ENCODE measurements at places on chromosomes 11 and 22.

DNA sequence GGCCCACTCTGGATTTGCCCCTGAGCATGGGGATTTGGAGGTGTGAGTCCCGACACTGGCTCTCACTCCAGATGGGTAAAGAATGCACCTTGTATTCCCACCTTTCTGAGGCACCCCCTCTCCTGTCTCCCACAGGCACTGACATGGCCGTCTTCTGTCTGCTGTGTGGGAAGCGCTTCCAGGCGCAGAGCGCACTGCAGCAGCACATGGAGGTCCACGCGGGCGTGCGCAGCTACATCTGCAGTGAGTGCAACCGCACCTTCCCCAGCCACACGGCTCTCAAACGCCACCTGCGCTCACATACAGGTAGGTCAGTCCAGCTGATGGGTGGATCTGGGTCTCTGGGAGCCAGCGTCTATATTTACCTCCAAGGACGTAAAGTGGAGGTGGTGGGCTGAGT lies 54.2 kb upstream of the NNMT start:
- no peak for DNase-seq

DNA sequence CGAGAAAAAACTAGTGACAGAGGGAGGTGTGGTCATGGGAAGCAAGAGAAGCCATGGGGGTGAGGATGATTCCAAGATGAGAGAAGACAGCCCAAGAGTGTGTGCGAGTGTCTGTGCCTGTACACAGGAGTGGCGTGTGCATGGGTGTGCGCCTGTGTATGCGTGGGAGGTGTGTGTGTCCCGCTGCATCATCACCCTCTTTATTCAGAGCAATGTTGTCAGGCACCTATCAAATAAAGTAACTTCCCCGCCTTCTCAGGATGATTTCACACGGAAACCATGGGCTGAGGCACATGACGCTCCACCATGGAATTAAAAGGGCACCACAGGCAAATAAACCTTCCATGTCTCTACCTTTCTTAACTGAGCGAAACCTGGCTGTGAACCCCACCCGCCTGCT lies 24.6 kb downstream of the MS4A10 start:
- no peak for DNase-seq

- DNase-seq: no peak
These were observed 102.6 kb downstream of the TBC1D22A start for GRCh38 chr22:46865052-46865434.

DNA sequence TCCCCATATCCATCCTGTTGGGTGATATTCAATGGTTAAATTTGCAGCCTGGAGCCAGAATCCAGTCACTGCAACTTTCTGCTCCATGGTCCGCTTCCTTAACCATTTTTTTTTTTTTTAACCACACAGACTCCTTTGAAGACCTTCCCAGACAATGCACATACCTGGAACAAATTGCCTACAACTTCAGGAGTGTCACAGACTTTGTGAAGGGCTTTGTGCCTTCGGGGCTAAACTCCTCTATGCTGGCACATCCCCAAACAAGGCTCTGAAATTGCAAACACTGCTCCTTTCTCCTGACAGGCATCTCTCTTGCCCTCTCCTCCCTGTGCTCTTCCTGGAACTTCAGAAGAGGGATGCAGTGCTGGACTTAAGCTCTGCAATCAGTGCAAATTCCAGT lies 40.6 kb downstream of the TENM4 start:
- no peak for DNase-seq

- DNase-seq: no peak
These were observed 3.3 kb downstream of the MAP4K2 start for GRCh38 chr11:64799623-64800302.

DNA sequence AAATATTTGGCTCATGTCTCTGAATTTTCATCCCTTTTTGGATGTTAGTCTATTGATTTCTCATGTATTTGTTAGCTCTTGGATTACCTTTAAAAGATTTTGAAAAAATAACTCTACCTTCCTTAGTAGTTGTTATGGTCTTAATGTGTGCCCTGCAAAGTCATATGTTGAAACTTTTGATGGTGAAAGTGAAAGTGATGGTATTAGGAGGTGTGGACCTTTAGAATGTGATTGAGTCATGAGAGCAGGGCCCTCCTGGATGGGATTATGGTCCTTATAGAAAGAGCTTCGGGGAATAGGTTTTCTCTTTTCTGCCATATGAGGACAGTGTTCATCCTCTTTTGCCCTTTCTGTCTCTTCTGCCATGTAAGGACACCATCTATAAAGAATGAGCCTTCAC lies 33.6 kb upstream of the MPPED2 start:
- DNase-seq: no peak

DNA sequence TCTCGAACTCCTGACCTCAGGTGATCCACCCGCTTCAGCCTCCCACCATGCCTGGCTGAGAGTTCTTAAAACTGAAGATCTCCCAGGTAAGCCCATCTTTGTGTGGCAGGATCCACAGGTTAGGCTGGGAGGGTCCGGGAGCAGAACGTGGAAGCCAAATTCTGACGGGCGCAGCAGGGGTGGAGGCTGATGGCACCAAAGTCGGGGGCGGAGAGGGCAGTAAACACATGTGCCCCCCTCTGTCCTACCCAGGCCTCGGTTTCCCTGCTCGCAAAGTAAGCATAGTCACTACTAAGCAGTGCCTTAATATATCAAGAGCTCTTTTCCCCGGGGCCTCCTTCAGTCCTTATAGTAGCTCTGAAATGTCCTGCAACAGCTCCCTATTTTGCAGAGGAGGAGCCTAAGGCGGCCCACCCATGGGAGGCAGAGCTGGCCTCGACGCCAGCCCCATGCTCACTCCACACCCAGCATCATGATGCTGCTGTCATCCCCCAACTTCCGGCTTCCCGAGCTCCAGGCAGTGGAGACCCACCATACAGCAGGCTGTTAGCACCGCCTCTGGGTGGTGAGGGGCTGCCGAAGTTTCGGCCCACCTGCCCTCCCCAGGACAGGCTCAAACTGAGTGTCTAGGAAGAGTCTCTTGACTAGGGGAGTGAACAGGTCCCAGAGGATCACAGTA lies 230.0 kb downstream of the CTTN start:
- DNase-seq: no peak

DNA sequence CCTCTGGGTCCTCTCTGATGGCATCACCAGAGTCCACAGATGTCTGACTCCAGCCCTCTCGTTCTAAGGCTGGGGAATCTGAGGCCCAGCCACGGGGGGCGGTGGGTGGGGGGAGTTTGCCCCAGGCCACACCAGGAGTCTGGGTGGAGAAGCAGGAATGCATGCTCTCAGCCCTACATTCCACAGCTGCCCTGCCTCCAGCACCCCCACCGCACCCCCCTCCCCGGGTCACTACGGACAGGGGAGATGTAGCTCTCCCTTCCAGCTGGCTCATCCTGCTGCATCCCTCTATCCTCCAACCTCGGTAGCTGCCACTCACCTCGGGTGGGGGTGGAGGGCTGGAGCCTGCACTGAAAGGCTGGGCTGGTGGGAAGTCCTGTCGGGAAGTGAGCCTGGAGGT lies 2.3 kb upstream of the PVALB start:
- no peak for DNase-seq

DNA sequence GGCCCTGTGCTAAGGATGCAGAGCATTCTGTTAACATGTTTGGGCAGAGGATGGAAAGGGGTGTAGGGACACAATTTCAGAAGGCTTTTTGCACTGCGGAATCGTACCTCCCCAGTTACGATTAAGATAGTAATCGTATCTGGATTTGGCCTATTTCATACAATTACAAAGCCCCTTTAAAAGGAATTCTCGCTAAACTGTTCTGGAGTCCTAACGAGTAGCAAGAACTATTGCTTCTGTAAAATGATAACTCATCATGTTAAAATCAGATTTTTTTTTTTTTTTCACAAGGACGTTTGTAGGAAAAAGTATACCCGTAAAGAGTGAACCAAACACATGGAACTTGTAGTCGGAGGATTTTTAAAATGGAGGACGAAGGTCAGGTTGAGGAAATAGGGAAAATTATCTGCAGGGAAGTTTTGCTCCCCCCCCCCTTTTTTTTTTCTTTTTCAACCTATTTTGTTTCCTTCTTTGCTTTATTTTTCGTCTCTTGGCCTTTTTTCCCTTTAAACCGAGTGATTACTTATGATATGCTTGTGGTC lies 934 bp downstream of the HSD17B12 start:
- no peak for DNase-seq

- no peak for DNase-seq
These were observed 3.3 kb upstream of the MIEF1 start for GRCh38 chr22:39498802-39499201.

DNA sequence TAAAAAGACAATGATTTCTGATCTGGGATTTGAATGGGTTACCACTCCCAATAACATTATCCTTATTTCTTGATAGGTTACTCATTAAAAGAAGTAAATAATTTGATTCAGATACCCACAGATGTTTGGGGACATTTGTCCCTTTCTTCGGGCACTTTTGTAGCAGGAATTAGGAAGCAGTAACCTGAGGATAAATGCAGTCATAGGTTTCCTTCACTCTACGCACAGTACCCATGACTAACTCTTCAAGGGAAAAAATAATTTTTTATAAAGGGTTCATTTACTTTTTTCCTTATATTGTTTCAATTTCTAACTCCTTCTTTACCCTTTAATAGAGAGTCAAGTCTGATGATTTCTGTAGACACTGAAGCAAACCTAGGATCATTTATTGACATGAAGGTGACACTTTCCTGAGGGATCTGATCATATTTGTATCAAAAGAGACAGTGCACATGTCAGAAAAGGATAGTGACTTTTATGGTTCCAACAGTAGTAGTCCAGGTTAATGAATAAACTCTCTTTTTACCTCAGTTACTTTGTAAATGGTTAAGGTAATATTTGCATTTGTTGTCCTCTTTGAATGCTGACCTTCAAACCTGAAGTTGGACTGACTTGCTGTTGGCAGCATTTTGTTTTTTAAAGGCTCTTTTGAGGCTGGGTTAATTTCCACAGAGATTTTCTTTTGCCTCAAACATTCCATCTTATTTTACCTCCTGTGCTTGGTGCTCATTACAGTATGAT lies 1072.0 kb downstream of the LRRC4C start:
- DNase-seq: no peak

- no peak for DNase-seq
These were observed 263.5 kb upstream of the CCDC179 start for GRCh38 chr11:23123753-23124152.

GRCh38 chr11:130473056-130473794 lies 24.8 kb downstream of the ADAMTS15 start:
- no peak for DNase-seq

GRCh38 chr11:87398931-87399330 lies 361.2 kb downstream of the TMEM135 start:
- no peak for DNase-seq

DNA sequence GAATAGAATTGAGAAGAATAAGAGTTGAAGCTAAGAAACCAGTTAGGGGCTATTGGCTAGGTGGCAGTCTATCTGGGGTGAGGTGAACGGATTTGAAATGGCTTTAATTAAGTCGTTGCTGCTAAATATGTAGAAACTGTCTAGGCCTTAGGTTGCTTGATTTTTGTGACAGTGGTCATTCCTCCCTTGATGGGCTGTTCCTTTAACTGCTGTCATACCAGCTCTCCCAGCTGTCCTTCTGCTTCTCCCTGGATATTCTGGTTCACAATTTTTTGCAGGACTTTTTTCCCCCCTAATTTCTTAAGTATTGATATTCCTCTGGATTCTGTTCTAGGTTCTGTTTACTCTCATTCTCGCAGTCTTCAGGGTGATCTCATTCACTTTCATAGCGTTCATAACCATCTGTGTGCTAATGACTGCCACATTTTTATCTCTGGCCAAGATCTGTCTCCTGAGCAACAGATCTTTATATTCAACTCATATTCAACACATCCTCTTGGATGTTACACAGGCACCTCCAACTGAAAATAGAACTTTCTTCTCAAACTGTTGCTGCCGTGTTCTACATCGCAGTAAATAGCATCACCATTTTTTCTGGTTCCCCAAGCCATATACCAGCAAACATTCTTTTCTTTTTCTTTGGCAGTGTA lies 134.1 kb downstream of the UVRAG start:
- DNase-seq: peak; percentile 54

DNA sequence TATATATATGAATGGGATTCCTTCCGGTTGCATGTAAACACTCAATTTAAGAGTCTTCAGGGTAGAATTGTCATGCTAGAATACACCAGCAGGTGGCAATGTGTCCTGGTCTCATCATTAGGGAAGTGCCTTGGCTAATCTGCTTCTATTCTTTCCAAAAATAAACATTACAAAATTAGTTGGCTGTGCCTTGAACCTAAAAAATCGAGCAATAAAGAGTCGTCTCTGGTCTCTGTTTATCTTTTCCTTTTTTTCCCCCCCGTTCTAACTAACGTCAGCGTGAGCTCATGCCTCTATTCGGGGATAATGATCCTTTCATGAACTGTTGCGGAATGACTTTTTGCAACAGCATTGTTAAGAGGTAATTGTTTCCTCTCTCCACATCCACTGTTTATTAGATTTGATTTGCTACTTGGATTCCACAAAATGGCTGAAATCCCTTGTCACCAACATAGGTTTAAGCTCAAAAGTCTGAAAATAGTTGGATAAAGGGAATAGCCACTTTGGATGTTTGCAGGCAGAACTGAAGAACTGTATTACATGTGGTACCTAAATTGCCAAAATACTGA lies 1.2 kb upstream of the ARHGEF12 start:
- DNase-seq: peak; percentile 91

- no peak for DNase-seq
These were observed 191.8 kb upstream of the NTM start for GRCh38 chr11:131178596-131178995.

DNA sequence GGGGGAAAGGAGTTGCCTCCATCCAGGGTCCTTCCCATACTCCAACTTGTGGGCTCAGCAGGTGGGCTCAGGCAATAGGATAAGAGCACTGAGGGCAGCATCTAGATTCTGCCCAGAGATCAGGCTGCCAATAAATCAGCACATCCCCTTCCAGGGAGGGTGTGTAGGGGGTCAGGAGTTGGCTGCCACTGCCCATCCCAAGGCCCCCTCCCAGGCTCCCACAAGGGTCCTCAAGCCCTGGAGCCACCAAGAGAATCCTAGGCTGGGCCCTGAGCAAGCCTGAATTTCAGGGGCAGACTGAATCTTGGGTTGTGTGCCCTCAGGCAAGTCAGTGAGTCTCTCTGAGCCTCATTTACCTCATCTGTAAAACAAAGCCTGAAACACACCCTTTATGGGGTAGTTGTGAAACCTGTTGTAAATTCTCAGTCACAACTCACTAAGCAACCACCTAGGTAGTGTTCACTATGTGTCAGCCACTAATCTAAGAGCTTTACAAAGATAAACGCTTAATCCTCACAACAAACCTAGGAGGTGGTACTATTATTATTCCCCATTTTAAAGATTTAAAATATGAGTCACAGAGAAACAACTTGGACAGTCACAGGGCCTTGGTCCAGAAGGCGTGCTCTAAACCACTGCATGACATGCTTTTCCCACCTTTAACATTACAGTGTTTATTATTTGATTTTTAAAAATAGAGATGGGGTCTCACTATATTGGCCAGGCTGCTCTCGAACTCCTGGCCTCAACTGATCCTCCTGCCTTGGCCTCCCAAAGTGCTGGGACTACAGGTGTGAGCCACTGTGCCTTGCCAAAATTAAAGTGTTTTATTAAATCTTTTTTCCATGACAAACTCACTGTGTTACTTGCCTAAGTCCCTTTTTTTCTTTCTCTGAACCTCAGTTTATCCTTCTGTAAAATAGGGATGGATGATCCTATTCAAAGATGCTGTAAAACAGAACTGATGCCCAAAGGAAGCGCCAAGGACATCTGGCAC lies 36.2 kb downstream of the LMO1 start:
- no peak for DNase-seq

GRCh38 chr11:133886029-133886428 lies 40.7 kb upstream of the SPATA19 start:
- DNase-seq: no peak

GRCh38 chr11:69257838-69258658 lies 35.9 kb upstream of the MYEOV start:
- DNase-seq: no peak

- DNase-seq: no peak
These were observed 41.1 kb downstream of the BMAL1 start for GRCh38 chr11:13318498-13319295.

GRCh38 chr11:104526006-104526405 lies 362.1 kb upstream of the PDGFD start:
- peak; percentile 88 for DNase-seq

Measured in G401 (cell line).